Type B pancreatic cell (in vitro differentiated cells): ENCODE measurements at places on chromosomes 3 and 15. TPM values are rescaled to one million over a fixed set of nuclear protein-coding genes. Genes with fewer than 3 reads are reported as not detected.

DNA sequence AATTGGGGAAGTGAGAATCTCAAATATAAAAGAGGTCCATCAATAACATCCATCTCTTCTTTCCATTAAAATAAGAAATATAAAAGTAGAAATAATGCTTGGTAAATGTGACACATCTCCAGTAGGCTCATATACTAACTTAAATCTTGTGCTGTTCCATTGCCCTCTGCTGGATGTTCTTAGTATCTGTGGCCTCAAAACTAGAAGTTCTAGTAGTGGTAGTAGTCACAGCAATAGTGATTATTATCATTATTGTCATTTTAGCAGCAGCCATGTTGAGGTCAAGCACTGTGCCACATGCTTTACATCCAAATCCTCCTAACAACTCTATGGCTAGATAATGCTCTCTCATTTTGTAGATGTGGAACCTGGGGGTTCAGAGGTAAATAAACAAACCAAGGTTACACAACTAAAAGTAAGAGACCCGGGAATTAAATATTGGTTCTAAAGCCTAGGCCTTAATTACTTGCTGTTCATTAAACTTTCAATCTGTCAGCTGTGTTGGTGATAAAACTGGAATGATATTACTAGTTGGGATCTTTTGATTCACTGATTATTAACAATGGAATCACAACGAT is 20.2 kb upstream of the BTLA start:
- H3K4me3 ChIP-seq: no peak overlapping the region
- DNase-seq: no peak
- H3K36me3 ChIP-seq: peaks cover under 1% of the 10 kb centered on the region

GRCh38 chr3:38907426-38907825 is 91.4 kb upstream of the SCN10A start:
- H3K4me1 ChIP-seq: no peaks in the 10 kb centered on the region
- no peak overlapping the region for H3K4me3 ChIP-seq

DNA sequence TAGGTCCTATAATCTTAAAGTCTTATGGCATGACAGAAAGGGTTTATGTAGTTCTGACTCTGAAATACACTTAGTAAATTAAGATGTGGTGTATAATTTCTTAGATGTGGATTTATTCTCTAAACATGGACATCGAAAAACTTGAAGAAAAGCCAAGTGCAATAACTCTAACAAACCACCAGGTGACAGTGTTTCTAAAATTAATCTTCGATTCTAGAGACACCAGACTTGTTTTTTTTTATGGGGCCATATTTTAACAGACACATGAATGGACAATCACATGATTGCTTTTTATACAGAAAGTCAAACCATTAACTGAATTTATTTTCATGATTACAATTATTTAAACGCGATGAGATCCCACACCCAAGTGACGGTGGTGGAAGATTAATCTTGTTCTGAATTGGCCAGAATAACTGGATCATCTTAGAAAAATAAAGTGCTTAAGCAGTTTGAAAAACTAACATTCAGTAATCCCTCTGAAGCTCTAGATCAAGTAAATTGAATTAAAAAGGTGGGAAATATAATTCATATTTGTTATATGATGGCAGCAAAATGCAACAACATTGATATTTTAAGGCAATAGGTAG is 305.1 kb downstream of the LSAMP start:
- H3K36me3 ChIP-seq: no peaks in the 10 kb centered on the region
- H3K27me3 ChIP-seq: no peaks in the 10 kb centered on the region
- DNase-seq: no peak
- H3K27ac ChIP-seq: no peak overlapping the region

DNA sequence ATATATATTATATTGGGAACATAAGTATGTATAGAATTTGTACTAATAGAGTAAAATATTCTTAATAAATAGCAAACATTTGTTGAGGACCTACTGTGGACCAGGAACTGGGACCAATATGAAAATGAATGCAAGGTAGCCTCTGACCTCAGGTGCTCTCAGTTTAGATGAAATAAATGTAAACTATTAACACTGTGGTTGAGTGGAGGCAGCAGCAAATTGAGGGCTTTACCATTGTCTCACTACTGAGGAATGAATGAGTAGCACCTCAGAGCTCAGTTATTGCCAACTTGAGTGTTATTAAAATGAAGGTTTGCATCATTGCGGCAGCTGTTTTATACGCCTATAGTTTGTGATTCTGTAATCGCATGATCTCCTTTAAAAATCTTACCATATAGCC is 90.9 kb upstream of the CGNL1 start:
- H3K4me3 ChIP-seq: no peak overlapping the region
- no peaks in the 10 kb centered on the region for H3K27me3 ChIP-seq
- DNase-seq: no peak
- no peak overlapping the region for H3K27ac ChIP-seq

DNA sequence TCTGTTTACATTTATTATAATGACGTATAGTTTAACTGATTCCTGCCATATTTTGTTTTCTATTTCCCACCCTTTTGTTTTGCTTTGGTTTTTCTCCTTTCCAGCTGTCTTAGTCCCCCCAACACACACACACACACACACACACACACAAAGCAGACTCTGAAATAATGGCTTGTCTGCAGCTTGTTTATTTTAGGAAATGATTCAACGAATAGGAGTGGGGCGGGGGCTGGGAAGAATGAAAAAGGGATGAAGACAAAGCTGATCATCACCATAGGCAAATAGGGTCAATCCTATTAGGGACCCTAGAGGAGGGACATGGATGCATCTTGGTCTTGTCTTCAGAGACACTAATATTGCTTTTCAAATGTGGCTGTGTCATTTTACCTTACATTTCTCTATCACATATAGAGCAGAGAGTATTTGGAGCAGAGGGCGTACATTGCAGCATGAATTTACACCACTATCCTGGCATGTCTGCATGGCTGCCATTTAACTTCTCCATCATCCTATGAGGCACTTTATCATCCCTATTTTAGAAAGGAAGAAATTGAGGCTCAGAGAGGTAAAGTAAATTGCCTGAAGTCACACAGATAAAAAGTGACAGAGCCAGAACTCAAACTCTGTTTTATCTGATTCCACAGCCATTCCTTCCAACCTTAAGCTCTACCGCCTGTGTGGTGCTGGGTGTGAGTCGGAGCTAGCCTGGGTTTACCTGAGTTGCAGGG is 147.2 kb upstream of the TPM1 start:
- H3K27ac ChIP-seq: peak overlapping the region; percentile 93
- H3K36me3 ChIP-seq: no peaks in the 10 kb centered on the region
- H3K27me3 ChIP-seq: no peaks in the 10 kb centered on the region
- DNase-seq: no peak
- peaks cover 57% of the 10 kb centered on the region for H3K4me1 ChIP-seq

Gene GOLGA6D
- total RNA-seq: 0.19 TPM in 1 of 2 replicates, not detected in the other

Gene ECE2
- not detected in 2 replicates for total RNA-seq

- DNase-seq: no peak
- no peak overlapping the region for H3K27ac ChIP-seq
- no peak overlapping the region for H3K4me3 ChIP-seq
Measured at GRCh38 chr15:54987881-54988280, 208.9 kb downstream of the RSL24D1 start.

Gene PRSS50
- 1.1 and 1.2 TPM in 2 replicates for total RNA-seq

DNA sequence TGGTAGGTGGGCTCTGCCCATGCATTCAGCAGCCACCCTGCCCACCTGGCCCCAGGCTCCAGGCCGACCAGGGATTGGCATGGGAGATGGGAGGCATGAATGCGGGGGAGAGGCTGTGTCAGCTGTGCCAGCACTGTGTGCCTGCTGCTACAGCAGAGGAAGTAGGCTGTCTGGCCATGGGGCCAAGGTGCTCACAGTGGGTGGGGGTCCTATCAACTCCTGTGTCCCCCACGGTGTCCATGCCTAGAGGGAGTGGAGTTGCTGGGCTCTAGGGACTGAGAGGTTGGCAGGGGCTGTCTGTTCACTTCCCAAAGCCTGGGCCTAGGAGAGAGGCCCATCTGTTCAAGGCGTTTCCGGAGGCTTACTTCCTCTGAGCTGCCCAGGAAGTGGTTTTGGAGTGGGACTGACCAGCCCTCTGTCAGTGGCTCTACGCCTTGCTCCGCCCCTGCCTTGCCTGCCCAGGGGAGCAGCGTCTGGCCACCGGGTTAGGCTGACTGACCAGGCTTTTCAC is 5.8 kb downstream of the PRKCD start:
- H3K36me3 ChIP-seq: no peaks in the 10 kb centered on the region
- H3K27ac ChIP-seq: no peak overlapping the region
- H3K4me3 ChIP-seq: no peak overlapping the region
- peaks cover 48% of the 10 kb centered on the region for H3K4me1 ChIP-seq
- DNase-seq: no peak

DNA sequence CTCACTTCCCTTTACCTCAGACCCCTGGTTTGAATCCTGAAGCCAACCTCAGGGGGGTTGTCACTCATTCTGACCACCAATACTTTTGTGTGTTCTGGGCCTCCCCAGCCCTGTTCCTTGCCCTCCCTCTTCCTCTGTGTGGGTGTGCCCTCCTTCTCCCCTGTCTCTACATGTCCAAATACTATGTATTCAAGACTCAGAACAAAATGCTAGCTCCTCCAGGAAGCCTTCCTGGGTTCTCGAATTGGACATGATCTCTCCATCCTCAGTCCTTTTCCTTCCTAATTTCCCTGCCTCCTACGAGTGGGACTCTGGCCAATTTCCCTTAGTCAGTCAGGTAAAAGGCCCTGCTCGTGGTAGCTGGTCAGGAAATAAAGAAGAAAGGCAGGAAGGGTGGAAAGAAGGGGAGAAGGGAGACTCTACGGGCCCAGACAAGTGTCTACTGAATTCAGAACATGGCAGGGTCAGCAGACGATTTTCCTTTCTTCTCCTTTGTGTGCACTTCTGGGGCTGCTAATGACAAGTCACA is 79.7 kb downstream of the BDH1 start:
- H3K27ac ChIP-seq: no peak overlapping the region
- H3K27me3 ChIP-seq: peaks cover 4% of the 10 kb centered on the region
- H3K4me1 ChIP-seq: peaks cover 9% of the 10 kb centered on the region
- no peak overlapping the region for H3K4me3 ChIP-seq
- H3K36me3 ChIP-seq: no peaks in the 10 kb centered on the region

DNA sequence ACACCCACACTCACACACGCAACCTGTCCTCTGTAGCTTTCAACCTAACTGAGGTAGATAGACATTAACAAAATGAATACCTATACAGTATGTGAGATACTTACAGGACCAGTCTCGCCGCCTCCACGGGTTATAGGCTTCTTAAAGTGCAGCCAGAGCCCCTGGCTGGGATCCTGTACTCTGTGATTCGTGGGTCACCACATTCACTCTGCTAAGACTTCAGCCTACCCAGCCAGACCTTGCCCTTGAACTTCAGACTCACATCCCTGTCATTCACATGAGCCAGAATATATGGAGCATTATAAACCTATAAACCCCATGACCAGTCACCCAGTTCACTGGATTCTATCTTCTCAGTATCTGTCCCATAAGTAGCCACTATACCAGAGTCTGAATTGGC is 1.4 kb downstream of the DLEC1 start:
- H3K27me3 ChIP-seq: peaks cover 38% of the 10 kb centered on the region
- H3K27ac ChIP-seq: peak overlapping the region; percentile 82

DNA sequence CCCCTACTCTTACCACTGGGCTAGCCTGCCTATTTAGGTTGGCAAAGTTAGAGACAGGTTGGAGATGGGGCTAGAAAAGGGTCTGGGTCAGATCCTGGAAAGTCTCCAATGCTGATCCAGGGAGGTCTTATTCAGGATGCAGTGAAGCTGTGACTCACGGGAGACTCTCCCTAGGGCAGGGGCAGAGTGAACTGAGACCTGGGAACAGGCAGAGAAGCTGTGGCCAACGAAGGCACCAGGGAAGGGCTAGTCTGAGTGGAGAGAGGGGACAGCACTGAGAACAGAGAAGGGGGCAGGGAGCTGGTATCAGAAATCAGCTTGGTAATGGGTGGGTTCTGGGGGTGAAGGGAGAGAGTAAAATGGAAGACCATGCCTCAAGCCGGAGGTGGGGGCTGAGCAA is 2.2 kb downstream of the LTF start:
- no peak overlapping the region for H3K27ac ChIP-seq
- H3K4me1 ChIP-seq: no peaks in the 10 kb centered on the region
- H3K36me3 ChIP-seq: no peaks in the 10 kb centered on the region
- H3K27me3 ChIP-seq: peaks cover 51% of the 10 kb centered on the region
- H3K4me3 ChIP-seq: no peak overlapping the region

DNA sequence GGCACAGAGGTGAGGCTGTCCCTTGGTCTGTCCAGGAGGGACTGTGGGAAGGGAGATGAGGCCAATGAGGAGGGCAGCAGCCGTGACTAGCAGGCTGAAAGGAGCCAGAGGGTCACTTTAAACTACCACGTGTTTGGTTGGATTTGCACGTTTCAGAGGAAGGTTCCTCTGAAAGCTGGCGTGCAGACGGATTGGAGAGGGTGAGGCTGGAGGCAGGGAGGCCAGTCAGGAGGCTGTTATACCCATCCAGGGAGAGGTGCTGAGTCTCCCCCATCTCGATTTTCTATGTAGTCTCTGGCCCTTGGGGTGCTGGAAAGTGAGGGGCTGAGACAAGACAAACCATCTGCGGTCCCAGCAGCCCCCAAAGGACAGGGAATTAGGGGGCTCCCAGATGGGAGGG is 60.0 kb upstream of the SLC6A1 start:
- no peaks in the 10 kb centered on the region for H3K36me3 ChIP-seq
- H3K27ac ChIP-seq: no peak overlapping the region
- no peak overlapping the region for H3K4me3 ChIP-seq
- H3K27me3 ChIP-seq: peaks cover 18% of the 10 kb centered on the region

DNA sequence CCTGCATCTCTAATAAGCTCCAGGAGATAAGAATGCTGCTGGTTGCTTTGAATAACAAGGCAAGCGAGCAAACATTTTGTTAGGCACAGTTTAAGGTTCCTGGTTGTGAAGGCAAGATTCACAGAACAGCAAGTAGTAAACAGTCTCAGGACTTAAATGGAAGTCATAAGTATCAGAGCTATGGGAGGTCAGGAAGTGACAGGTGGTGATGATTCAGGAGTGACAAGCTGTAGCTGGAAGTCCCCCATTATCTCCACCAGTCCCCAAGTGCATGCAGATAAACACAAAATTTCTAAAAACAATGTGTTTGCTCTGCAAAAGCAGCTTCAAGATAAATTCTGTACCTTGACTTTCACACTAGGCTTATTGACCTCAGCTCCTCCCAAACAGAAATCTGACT is 3.3 kb downstream of the FETUB start:
- H3K27me3 ChIP-seq: peaks cover 38% of the 10 kb centered on the region
- no peak overlapping the region for H3K27ac ChIP-seq
- DNase-seq: no peak
- no peaks in the 10 kb centered on the region for H3K36me3 ChIP-seq
- no peak overlapping the region for H3K4me3 ChIP-seq

Gene STRA6
- 19.2 and 158 TPM in 2 replicates for total RNA-seq

DNA sequence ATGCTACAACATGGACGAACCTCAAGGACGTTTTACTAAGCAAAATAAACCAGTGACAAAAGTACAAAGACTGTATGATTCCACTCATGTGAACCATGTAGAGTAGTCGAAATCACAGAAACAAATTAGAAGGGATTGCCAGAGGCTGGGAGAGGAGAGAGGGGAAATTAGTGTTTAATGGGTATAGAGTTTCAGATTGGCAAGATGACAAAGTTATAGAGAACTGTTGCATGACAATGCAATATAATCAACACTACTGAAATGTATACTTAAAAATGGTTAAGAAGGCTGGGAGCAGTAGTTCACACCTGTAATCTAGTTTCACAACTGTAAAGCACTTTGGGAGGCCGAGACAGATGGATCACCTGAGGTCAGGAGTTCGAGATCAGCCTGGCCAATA is 36.9 kb downstream of the PLS1 start:
- DNase-seq: no peak
- no peaks in the 10 kb centered on the region for H3K36me3 ChIP-seq
- no peaks in the 10 kb centered on the region for H3K4me1 ChIP-seq

Gene CAMK2N2
- total RNA-seq: 1.9 TPM in 2 replicates

Gene CELF6
- total RNA-seq: 0.45 and 1.9 TPM in 2 replicates
